ENCODE measurements at places on chromosomes 1 and 21.

GRCh38 chr1:234932106-234932505, 196.5 kb downstream of the TOMM20 start:
- DNase-seq, result no peak

- peak; percentile 57 for DNase-seq
Measured at GRCh38 chr1:236021424-236022135, 43.3 kb downstream of the NID1 start.

GRCh38 chr1:227134686-227135314, 183.5 kb downstream of the CDC42BPA start:
- no peak for DNase-seq

- no peak for DNase-seq
Measured at GRCh38 chr21:33023574-33024200, 2.0 kb upstream of the OLIG2 start.

- DNase-seq, result no peak
Measured at GRCh38 chr1:107883562-107883961, 81.4 kb downstream of the VAV3 start.

Measured in heart left ventricle (tissue), 16 donors.